Neural progenitor cell (in vitro differentiated cells): ENCODE measurements at places on chromosomes 7 and 10. TPM values are rescaled to one million over a fixed set of nuclear protein-coding genes. Genes with fewer than 3 reads are reported as not detected.

- DNase-seq: no peak
- no peaks in the 10 kb centered on the region for H3K36me3 ChIP-seq
- no peaks in the 10 kb centered on the region for H3K27me3 ChIP-seq
- H3K4me3 ChIP-seq: no peak overlapping the region
These were observed 502.7 kb upstream of the PODXL start for GRCh38 chr7:132059141-132059540.

GRCh38 chr7:110944966-110945644 lies 145.8 kb upstream of the LRRN3 start:
- DNase-seq: peak; percentile 24
- no peaks in the 10 kb centered on the region for H3K27me3 ChIP-seq
- no peak overlapping the region for H3K27ac ChIP-seq

- peaks cover 34% of the 10 kb centered on the region for H3K27me3 ChIP-seq
- H3K4me3 ChIP-seq: no peak overlapping the region
These were observed 2.2 kb downstream of the CFAP46 start for GRCh38 chr10:132939957-132940790.

GRCh38 chr7:41641665-41642014 lies 61.2 kb downstream of the INHBA start:
- H3K27me3 ChIP-seq: no peaks in the 10 kb centered on the region
- no peaks in the 10 kb centered on the region for H3K4me1 ChIP-seq
- no peak for DNase-seq
- no peaks in the 10 kb centered on the region for H3K36me3 ChIP-seq
- H3K27ac ChIP-seq: no peak overlapping the region
- H3K4me3 ChIP-seq: no peak overlapping the region

- peaks cover 12% of the 10 kb centered on the region for H3K4me1 ChIP-seq
- no peak overlapping the region for H3K4me3 ChIP-seq
- H3K27me3 ChIP-seq: no peaks in the 10 kb centered on the region
- no peaks in the 10 kb centered on the region for H3K36me3 ChIP-seq
- no peak for DNase-seq
These were observed 131.0 kb downstream of the KAT6B start for GRCh38 chr10:74957285-74957961.

DNA sequence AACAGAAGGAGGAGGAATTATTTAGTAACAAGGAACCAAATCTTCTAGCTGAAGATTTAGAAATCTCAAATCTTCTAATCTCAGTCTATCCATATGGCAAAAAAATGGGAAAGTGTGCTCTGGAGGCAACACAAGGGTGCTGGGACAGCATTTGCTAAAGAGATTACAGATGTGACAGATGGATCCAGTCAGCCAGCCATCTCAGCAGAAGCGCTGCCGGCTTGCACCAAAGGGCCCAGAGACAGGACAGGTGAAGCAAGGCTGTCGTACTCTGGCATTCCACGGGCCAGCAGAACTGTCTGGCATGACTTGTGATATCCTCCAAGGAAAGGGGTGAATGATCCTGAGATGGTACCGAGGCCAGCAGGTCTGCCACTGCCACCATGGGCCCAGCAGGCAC lies 45.7 kb upstream of the GJD4 start:
- H3K4me1 ChIP-seq: peaks cover 3% of the 10 kb centered on the region
- no peak for DNase-seq
- H3K4me3 ChIP-seq: no peak overlapping the region
- no peaks in the 10 kb centered on the region for H3K27me3 ChIP-seq
- no peaks in the 10 kb centered on the region for H3K36me3 ChIP-seq

GRCh38 chr7:150845421-150845861 lies 6.9 kb upstream of the AOC1 start:
- no peaks in the 10 kb centered on the region for H3K4me1 ChIP-seq
- no peaks in the 10 kb centered on the region for H3K27me3 ChIP-seq
- H3K4me3 ChIP-seq: no peak overlapping the region
- H3K27ac ChIP-seq: no peak overlapping the region
- DNase-seq: peak; percentile 47

DNA sequence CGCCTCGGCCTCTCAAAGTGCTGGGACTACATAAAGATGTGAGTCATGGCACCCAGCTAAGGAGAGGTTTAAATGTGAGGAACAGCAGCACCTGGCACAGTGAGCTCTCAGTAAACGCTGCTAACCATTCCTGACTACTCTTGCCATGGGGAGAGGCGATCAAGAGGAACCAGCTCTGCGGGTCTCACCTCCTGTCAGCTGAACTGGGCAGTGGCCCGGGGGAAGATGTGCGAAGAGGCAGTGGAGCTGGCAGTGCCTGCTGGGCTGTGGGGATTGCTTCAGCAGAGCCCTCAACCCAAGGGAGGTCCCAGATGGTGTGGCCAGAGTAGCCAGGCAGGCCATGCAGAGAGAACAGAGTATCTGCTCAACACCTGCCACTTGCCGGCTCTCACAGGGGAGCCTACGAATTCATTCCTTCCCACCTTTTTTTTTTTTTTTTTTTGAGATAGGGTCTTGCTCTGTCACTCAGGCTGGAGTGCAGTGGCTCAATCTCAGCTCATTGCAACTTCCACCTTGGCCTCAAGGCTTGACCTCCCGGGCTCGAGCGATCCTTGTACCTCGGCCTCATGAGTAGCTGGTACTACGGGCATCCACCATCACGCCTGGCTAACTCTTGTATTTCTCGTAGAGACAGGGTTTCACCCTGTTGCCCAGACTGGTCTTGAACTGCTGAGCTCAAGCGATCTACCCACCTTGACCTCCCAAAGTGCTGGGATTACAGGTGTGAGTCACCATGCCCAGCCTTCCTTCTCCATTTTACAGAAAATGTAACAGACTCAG lies 6.8 kb downstream of the POLM start:
- DNase-seq: no peak
- no peaks in the 10 kb centered on the region for H3K36me3 ChIP-seq
- H3K27ac ChIP-seq: no peak overlapping the region
- H3K4me3 ChIP-seq: no peak overlapping the region

GRCh38 chr10:17239345-17240085 lies 11.5 kb downstream of the VIM start:
- H3K27me3 ChIP-seq: no peaks in the 10 kb centered on the region
- peaks cover 25% of the 10 kb centered on the region for H3K36me3 ChIP-seq
- H3K4me1 ChIP-seq: no peaks in the 10 kb centered on the region
- no peak overlapping the region for H3K4me3 ChIP-seq
- no peak for DNase-seq

GRCh38 chr7:108094933-108095710 lies 35.0 kb downstream of the LAMB4 start:
- no peak overlapping the region for H3K27ac ChIP-seq
- no peaks in the 10 kb centered on the region for H3K4me1 ChIP-seq
- no peaks in the 10 kb centered on the region for H3K27me3 ChIP-seq
- no peak overlapping the region for H3K4me3 ChIP-seq
- H3K36me3 ChIP-seq: no peaks in the 10 kb centered on the region
- DNase-seq: no peak

GRCh38 chr7:20114468-20114867 lies 102.7 kb downstream of the MACC1 start:
- H3K36me3 ChIP-seq: no peaks in the 10 kb centered on the region
- H3K4me1 ChIP-seq: peaks cover 30% of the 10 kb centered on the region
- H3K27me3 ChIP-seq: no peaks in the 10 kb centered on the region
- DNase-seq: peak; percentile 17

DNA sequence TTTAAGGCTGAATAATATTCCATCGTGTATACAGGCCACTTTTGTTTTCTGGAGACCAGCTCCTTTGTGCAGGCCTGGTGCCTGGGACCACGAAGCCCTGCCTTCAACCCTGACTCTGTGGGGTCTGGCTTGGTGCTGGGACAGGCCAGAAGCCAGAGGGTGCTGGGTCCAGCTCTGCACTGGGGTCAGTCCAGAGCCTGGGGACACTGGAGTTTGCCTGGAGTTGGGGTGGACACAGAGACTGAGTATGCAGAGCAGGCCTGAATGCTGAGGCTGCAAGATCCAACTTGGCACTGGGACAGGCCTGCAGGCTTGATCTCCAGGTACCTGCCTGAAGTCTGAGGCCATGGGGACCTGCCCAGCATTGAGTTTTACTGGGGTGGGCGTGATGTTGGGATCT lies 558.8 kb upstream of the CNTNAP2 start:
- no peaks in the 10 kb centered on the region for H3K4me1 ChIP-seq
- H3K4me3 ChIP-seq: no peak overlapping the region
- DNase-seq: no peak
- no peak overlapping the region for H3K27ac ChIP-seq
- H3K27me3 ChIP-seq: no peaks in the 10 kb centered on the region
- H3K36me3 ChIP-seq: no peaks in the 10 kb centered on the region

DNA sequence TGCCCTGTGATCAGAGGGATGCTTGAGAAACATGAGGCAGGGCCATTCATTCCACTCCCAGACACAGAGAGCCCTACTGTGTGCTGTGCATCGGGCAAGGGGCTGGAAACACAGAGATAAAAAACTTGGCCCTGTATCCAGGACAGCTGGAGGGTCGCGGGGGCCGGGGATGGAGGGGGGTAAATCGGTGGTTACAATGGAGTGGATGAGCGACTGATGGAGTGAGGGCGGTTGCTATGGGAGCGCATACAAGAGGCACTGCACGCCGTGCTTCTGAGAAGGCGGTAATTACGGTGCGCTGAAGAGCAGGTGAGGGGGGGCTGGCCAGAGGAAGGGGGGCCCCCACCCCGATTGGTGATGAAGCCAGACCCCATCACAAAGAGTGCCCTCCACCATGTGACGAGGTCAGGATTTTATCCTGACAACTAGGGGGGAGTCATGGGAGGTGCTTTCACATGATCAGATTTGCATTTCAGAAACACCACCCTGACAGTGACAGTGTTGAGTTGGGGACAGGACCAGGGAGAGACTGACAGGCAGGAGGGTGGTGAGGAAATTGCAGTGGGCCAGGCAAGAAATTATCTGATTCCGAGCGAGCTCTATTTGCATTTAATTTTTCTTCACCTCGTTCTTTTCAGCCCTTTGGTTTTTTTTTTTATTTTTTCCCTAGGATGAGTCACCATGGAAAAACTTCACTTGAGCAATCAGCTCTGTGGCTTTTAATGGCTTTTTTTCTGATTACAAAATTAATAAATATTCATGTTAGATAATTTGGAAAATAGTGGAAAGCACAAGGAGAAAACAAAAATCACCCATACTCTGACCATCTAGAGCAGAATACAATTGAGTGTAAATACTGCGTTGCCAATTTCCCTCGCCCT lies 7.8 kb downstream of the CPA5 start:
- H3K4me3 ChIP-seq: no peak overlapping the region
- H3K27ac ChIP-seq: no peak overlapping the region
- H3K4me1 ChIP-seq: peaks cover 43% of the 10 kb centered on the region
- no peaks in the 10 kb centered on the region for H3K36me3 ChIP-seq

DNA sequence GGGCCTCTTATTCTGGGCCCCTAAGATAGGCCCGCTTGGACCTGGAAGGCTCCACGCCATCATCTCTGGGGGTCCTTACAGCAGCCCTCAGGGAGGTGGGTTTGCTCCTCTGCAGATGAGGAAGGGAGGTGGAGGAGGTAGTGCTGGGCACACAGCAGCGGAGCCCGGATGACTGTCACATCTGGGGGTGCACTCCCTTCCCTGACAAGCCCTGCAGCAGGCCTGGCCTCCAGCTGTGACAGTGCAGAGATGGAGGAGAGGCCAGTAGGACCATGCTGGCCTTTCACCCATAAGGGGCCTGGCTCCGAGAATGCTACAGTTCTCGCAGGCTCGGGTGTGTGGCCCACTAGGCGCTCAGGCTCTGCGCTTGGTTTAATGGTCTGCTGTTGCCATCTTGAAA lies 9.2 kb downstream of the GDF2 start:
- H3K4me1 ChIP-seq: no peaks in the 10 kb centered on the region
- no peak overlapping the region for H3K27ac ChIP-seq
- DNase-seq: no peak
- no peak overlapping the region for H3K4me3 ChIP-seq
- H3K36me3 ChIP-seq: no peaks in the 10 kb centered on the region

RPS24 gene
- total RNA-seq: 3,232 and 5,646 TPM in 2 replicates

CFAP70 gene
- total RNA-seq: 1.1 and 1.7 TPM in 2 replicates

OR9A2 gene
- total RNA-seq: not detected in 2 replicates

ADAM12 gene
- total RNA-seq: 7.4 and 8.0 TPM in 2 replicates

HOXA13 gene
- not detected in 2 replicates for total RNA-seq

BTBD16 gene
- not detected in 2 replicates for total RNA-seq
